ENCODE measurements at places on chromosomes 5 and 9.

DNA sequence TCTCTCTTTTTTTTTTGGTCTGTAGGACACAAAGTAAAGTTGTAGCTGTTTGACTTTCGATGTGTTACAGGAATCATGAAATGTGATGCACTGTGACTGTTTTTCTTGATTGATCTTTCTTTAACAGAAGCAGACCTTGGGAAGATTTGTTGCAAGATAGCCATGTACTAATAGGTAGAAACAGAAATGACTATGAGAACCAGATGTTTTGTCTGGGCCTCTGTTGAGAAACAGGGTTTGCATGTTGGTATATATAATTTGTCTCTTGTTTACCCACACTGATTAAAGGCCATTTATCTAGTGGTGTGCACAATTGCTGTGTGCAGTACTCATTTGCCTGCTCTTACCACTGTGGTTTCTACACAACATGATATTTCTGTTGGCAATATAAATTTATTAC, 125.1 kb downstream of the HACD4 start:
- DNase-seq = no peak

DNA sequence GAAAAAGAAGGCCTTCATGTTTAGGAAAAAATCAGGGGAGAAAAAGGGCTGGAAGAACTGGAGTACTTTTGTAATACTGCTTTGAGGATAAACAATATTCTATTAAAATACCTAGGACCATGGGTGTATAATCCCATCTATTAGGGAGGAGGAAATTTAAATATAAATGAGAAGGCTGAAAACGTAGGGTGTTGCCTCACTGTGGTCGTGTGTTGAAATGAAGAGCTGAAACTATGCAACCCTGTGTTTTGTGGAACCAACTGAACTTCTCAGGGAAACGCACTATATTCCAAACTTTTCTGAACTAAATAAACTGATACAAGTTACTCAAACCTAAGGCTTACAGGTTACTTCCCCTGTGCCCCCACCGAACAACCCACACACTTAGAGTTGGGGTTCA, 4.5 kb upstream of the CNTLN start:
- DNase-seq = no peak

GRCh38 chr5:96338624-96339415, 94.2 kb downstream of the PCSK1 start:
- no peak for DNase-seq

DNA sequence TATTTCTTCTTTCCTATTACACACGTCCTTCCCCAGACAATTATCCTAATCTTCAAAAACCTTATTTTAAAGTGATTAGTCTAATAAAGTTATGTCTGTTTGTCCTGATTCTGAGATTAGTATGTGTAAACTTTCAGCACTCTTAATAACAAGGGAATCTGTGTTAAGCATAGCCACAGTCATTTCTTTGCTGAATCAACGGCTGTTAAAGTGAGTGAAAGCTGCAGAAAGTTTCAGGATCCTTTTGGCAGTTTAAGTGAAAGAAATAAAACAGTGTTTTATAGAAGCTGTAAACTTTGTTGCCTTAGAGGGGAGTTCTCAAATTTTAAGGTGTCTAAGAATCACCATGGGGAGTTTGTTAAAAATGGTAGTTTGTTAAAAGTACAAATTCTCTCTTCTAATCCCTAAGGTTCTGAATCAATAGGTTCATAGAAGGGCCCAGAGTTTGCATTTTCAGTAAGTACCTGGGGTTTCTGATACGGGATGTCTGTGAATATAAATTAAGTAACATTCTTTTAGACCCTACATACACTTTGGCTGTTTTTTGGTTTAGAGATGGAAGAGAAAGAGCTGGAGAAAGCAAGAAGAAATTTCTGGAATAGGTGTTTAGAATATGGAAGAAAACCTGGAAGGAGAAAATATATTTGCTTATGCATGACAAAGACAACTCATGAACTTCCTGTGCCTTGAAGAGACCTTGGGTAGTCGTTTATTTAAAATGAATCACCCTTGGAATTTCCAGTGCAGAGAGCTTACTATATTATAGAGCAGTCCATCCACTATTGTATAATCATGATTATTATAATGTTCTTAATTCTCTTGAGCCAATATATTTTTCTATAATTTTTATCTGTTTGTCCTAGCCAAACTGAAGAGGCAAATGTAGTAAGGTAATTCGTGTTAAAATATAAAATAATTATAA, 45.7 kb downstream of the SCAMP1 start:
- DNase-seq = peak; percentile 35

- DNase-seq = no peak
Observed at GRCh38 chr5:170307575-170308465, 10.2 kb upstream of the LCP2 start.

GRCh38 chr9:125549039-125549438, 158.0 kb downstream of the MAPKAP1 start:
- no peak for DNase-seq

GRCh38 chr5:58672521-58672920, 89.6 kb downstream of the RAB3C start:
- DNase-seq = no peak

DNA sequence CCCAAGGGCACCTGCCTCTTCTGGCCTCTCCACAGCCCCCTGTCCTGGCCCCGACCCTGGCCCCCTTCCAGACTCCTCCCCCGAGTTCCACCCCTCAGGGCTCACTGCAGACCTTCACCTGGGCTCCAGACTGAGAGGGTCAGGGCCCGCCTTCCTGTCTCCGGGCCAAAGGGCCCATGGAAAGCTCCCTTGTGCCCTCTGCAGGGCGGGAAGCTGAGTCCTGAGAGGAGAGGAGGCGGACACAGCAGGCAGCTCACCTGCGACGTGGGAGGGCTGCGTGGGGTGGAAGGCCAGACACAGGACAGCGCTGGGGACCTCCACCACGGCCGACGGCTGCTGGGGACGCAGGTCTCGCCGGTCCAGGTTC, 20.6 kb downstream of the DYNC2I2 start:
- DNase-seq = no peak

- no peak for DNase-seq
Observed at GRCh38 chr5:159286420-159287035, 23.4 kb downstream of the UBLCP1 start.

- no peak for DNase-seq
Observed at GRCh38 chr5:94415798-94416197, 202.6 kb downstream of the KIAA0825 start.

DNA sequence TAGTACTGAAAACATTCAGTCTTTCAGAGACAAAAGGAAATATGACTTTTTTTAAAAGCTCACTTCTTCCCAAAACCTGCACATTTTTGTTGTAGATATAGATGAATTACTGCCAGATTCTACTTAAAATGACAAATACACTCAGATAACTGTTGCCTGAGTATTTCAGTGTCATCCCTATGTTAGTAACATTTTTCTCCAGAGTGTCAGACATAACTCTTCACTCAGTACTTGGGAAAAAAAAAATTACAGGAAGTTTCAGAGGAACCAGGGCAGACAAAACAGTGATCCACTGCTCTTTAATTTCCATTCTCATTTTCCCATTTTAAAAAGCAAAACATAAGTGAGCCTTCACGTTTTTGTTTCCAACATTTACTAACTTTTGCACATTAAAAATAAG, 79.3 kb upstream of the ITGA1 start:
- DNase-seq = no peak

Data from hepatic stellate cell (primary cell).